Left ventricle myocardium inferior (tissue), 1 donor: ENCODE measurements at places on chromosomes 11 and 22.

GRCh38 chr11:6650980-6651379, 4.6 kb downstream of the DCHS1 start:
- DNase-seq, result no peak

DNA sequence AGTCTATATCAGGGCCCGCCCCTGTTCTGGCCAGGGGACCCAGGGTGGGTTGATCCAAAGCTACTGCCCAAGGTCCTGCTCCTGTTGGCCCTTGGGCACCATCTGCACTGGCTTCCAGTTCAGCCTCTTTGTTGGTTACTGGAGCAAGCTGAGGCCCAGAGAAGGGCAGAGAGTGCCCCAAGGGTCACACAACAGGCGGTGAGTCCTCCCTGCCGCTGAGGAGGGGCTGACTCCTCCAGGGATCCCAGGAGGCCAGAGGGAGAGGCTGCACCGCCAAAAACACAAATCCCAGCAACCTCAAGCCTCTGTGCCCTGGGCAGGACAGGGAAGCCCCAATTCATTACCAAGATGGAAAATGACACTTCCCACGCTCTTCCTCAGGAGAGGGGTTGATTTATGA, 61.3 kb downstream of the MACROD1 start:
- no peak for DNase-seq

DNA sequence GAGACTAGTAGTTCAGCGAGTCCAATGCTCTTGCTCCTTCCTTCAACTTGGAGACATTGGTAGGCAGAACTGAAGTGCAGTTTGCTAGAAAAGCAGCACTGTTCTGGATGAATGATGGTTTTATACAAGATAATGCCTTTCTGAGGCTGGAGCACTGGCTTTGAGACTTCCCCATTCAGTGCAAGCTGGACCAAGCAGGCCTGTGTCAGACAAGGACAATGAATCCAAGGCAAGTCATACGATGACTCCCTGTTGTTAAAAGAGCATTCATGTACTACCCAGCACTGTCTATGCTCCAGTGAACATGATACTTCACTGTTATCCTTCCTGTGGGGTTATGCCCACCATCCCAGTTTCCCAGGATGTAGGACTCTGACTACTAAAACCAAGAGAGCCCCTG, 242.3 kb upstream of the RAG2 start:
- no peak for DNase-seq

DNA sequence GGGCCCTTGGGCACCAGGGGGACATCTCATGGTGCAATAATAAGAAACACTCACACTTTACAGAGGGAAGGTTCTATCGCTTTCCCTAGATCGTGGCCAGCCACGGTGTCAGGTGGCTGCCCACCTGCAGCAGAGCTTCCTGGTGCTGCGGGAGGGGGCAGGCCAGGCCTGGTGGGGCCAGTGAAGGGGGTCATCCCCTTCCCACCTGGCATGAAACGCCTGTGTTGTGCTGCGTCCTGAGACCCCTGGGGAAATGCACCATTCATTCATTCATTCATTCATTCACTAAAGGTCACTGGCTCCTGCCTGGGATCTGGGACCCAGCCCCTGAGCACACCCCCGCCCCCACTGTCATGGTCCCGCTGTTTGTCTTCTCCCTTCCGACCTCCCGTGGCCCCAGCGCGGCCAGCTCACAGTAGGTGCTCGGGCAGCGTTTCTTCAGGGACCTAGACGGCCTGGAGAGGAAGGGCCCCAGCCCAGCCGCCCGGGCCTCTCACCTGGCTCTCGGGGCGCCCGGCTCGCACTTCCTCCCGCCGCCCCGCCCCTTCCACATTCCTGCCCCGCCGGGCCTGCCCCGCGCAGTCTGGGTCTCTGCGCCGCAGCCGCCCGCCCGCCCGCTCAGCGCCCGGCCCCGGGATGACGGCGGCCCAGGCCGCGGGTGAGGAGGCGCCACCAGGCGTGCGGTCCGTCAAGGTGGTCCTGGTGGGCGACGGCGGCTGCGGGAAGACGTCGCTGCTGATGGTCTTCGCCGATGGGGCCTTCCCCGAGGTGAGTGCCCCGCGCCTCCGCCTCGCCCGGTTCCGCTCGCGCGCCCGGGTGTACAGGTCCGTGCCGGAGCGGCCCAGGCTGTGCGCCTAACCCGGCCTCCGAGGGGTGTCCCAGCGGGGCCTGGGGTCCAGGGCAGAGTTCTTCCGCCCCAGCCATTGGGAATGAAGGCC, at the start of gene RHOD:
Gene RHOD (plus strand): TSS at position 581 of the 938 bp plus-strand sequence. CDS start 56 bp downstream, at position 637.
- DNase-seq, result peak; percentile 54

- peak; percentile 24 for DNase-seq
These were observed 33.2 kb upstream of the CAVIN3 start for GRCh38 chr11:6353367-6353987.
